ENCODE measurements at places on chromosomes 12 and 14.

DNA sequence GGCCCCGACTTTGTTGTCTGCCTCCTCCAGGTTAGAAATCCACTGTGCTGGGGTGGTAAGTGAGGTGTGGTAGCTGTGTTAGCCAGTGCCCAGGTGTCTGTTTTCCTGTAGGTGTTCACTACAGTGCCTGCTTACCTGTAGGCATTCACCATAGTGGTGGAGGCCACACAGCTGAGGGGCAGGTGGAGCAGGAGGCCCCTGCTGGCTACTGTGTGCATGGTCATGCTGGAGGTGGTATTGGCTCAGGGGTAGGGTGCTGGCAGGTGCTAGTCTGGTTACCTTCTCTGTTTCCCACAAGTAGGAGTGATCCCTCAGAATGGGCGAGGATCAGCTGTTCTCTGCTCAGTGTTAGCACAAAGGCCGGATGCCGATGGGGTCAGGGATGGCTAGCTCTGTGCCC lies 217.3 kb downstream of the SYT10 start:
- no peak for DNase-seq

DNA sequence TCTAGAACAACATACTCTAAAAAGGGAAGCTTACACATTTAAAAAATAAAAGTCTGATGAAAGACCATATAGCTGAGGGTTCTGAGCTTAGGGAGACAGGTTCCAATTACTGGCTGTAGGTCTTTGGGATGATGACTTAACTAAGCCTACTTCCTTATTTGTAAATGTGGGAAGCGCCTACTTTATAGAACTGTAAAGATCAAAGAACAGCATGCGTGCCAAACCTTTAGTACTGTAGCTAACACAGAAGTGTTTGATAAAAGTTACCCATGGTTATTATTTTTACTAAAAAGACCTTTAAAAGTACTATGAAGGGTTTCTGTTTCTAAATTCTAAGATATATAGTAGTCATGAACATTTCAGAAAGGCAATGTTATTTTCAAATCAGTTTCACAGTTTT lies 35.7 kb downstream of the STK38L start:
- no peak for DNase-seq

GRCh38 chr14:24074625-24075484 lies 3.5 kb downstream of the CPNE6 start:
- DNase-seq, result no peak

DNA sequence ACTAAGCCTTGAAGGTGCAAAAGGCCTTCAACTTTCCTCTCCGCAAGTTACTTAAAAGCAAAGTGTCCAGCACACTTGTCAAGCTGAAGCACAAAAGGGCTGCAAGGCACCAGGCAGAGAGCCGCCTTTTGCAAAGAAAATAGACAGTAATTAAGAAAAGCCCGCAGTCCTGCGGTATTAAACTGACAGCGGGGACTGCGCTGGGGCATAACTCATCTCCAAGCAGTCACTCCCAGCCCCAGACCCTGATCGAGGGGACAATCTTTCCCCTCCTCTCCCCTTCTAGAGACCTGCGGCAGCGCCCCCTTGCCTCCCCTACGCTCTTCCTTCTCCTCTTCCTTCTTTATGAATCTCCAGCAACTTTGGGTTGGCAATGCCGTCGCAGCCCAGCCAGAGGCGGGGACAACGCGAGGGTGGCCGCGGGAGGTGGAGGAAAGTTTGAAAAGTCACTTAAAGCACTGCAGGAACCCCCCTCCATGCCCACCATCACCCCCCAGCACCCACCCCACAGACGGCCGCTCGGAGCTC lies 200.9 kb upstream of the CAND1 start:
- no peak for DNase-seq

DNA sequence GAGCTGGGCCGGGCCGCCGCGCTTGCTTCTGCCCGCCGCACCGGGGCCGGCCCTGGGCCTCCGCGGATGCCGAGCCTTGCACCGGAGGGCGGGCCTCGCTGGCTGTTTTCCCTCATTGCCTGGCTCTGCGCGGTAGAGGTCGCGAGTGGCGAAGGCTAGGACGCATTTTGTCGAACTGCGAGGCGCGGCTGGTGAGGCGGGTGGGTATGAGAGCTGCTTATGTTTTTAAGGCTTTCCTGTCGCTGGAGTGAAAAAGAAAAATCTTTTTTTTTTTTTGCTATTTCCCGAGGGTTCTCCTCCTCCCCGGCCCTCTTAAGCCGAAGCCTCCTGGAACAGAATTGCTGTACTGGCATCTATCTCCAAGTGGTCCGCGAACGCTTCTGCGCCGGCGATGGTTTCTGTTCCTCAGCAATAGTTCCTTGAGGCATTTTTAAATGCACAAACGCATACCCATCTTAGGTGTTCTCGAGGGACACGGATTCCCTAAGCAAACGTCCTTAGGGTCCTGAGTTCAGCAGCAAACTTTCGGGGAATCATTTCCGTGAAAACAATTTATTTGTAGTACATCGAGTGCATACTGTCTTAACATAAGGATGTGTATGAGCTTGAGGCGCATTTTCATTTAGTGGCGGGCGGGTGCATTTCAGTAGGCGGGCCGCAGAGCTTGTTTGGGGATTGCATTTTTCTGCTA lies 631 bp downstream of the RESF1 start:
- DNase-seq, result peak; percentile 76

DNA sequence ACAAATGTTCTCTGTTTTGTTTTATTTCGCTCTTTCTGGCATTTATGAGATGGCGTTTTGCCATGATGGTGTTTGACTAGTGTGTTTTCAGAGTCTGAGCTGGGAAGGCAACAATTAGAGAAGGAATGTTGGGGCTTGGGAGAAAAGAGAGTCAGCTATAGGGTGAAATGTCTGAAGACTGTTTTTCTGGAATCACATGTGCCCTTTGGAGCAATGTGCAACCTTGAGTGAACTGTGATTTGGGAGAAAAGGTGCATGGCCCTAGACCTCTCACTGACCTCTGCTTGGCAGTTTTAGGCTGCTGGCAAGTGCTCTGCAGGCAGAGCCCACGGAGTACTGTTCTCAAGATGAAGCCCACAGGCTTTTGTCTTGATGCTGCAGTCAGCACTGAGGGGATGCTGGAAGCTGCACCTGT lies 379.9 kb upstream of the PDE3A start:
- no peak for DNase-seq

DNA sequence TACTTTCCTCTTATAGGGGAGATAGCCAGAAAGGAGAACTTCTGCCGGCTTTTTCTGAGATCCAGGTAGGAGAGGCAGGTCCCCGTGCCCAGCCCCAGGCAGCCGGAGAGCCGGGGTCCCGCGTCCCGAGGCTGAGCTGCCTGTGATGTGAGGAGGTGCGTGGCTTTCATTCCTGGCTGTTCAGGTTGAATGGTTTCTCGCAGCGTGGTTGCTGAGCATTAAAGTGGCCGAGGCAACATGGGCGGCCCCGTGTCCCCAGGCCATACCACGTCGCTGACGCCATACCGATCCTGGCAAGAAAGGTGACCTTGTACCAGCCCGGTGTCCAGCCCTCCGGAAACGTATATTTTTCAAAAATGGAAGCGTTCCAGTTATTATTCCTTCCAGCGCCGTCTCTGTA lies 116.7 kb upstream of the MYL2 start:
- DNase-seq, result no peak

- DNase-seq, result no peak
These were observed 847.2 kb downstream of the VRK1 start for GRCh38 chr14:97644365-97644764.

- DNase-seq, result no peak
These were observed 222.8 kb downstream of the SOX5 start for GRCh38 chr12:23726646-23727045.

DNA sequence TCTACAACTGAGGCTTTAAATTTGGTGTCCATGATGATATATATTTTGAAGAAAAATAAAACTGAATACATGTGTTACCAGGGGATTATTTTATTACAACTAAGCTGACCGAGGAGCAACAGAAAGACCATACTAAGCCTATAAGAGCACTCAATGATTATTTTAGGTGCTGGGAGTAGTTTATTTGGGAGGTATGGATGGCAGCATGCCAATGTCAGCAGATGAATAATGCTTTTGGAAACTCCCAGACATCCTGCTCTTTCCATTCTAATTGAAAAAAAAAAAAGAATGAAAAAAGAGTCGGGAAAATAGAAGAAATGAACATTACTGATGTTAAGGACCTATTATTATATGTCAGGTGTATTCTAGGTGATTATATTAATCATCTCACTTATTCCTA lies 441.2 kb downstream of the BTG1 start:
- DNase-seq, result no peak

- no peak for DNase-seq
These were observed 884 bp downstream of the CAPRIN2 start for GRCh38 chr12:30753751-30754382.

GRCh38 chr12:117908411-117908810 lies 60.4 kb downstream of the KSR2 start:
- DNase-seq, result no peak

- DNase-seq, result no peak
These were observed 35.8 kb downstream of the SUSD6 start for GRCh38 chr14:69647213-69647612.

- DNase-seq, result no peak
These were observed 33.5 kb downstream of the RBM19 start for GRCh38 chr12:113932381-113933196.

DNA sequence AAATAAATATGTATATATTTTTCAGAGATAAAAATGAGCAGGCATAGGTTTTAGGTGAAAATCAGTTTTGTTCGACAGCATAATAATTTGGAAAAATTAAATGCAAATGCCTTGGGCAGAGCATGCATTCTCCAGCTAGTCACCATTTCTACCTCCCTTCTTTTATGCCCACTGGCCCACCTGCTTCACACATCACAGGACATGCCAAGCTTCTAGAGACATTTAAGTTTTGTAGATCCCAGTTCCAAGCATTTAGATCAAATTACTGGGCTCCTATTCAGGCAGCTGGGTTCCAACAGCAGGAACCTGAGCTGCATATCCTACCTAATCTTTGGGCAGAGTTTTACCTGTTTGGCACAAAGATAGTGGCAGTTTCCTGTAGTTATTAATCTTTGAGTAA lies 67.6 kb upstream of the SLC38A4 start:
- DNase-seq, result no peak

- DNase-seq, result no peak
These were observed 487.8 kb downstream of the KCNH5 start for GRCh38 chr14:62557416-62557815.

DNA sequence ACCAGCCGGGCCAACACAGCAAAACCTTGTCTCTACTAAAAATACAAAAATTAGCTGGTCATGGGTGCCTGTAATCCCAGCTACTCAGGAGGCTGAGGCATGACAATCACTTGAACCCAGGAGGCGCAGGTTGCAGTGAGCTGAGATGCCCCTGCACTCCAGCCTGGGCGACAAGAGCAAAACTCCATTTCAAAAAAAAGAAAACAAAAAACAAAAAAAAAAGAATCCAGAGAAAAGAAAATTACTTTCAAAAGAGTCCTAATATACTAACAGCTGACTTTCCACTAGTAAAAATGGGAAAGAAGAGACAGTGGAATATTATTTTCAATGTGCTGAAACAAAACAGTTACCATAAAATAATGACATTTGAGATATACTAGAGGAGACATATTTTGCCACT lies 8.3 kb upstream of the INSM2 start:
- DNase-seq, result no peak

DNA sequence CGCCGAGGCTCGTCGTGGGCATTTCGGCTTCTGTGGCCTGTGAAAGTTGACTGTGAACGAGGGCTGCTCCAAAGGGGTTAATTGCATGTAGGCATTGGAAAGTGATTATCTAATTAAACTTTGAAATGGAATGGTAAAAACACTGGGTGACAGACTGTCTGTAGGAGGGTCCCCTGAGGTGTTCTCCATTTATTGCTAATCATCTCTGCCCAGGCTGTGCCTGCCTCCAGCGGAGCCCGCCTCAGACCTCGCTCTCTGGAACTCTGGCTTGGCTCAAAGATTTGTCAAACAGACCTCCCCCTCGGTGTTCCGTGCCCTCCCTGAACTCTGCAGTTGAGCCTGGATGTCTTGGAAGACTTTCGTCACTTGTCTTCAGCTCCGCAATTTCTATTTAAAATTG lies 50.2 kb upstream of the VRK1 start:
- no peak for DNase-seq

DNA sequence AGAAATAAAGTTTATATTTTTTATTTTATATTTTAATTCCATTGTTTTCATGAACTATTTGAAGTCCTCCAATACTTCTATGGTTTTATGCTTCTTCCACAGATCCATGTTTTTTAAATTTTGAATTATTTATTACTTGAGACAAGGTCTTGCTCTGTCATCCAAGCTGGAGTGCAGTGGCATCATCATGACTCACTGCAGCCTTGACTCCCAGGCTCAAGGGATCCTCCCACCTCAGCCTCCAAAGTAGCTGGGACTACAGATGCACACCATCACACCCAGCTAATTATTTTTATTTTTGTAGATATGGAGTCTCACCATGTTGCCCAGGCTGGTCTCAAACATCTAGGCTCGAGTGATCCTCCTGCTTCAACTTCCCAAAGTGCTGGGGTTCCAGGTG lies 28.8 kb upstream of the DLGAP5 start:
- no peak for DNase-seq

DNA sequence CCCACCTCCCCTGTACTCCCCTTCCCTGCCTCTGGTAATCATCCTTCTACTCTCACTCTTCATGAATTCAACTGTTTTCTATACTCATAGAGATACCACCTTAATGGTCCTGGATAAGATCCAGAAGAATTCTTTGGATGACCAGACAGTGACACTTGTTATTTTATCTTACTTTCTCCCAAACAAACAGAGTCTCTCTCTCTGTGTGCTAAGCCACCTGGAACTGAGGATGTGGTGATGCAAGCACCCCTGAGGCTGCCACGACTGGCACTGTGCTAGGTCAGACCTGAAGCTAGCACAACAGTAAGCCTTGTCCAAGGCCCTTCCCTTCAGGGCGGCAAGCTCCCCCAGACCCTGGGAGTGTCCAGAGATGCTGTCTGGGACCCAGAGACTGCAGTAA lies 250.2 kb downstream of the C12orf50 start:
- no peak for DNase-seq

DNA sequence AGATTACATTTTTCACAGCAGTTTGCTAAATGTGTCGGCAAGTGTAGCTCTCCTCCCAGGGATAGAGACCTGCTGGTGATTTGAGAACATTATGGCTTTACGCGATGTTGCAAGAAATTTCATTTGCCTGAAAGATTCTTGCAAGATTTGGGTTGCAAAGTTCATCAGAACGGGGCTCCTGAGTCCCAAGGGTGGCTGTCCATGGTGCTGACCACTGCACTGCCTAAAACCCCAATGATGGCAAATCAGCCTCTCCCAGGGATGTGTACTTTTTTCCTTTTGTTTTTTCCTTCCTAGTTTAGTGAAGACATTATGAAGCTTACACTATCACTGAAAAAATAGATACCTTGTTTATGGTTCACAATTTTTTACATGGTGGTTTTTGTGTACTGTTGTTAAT lies 85.4 kb downstream of the WSCD2 start:
- DNase-seq, result peak; percentile 64

DNA sequence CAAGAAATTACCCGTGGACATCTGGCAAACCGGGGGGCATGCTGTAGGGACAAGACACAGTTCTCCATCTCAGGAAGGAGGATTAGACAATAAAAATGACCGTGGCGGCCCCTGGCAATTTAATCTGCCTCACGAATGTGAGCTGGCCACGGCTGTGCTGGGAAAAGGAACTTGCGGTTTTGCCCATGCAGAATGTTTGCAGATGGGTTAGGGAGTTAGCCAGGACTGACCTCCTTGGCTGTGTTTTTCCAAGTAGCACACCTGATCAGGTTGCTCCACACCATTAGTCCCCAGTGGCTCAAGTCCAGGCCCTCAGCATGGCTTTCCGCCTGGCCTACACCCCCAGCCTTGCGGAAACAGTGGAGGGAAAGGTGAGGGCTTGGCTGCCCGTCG lies 20.8 kb downstream of the TPCN1 start:
- DNase-seq, result no peak
